ENCODE measurements at places on chromosomes 1 and 21.

GRCh38 chr1:159266832-159267231 lies 35.3 kb upstream of the FCER1A start:
- DNase-seq, result no peak

DNA sequence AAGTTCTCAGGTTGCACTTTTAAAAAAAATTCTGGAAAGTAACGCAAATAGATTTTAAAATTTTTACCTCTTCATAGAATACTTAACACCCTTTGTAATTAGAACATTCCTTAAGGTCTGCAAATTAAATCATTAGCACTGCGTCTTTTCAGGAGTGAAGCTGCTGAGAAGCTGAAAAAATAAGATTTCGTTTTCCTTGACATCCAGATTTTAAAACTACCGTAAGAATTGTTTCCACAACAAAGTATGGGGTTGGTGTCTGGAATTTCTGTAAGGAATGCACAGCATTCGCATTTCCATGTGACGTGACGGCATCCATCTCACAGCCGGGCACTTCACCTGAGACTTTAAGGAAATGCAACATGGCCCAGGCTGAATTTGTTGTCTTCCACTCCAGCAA lies 76.3 kb upstream of the COX20 start:
- no peak for DNase-seq

DNA sequence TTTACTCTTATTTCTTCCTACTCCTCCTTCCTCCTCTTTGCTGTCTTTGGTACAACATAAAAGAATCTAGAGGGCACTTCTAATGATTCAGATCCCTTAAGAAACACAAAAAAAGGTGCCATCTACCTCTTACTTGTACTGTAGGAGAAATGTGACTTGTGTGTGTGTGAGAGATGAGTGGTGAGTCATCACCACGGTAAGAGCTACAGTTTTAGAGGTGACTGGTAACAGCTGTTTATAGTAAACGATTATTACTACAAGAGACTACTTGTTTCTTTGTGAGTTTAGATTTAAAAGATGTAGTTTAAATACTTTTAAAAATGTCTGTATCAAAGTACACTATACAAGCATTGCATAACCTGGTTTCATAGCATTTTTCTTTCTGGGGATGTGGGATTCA lies 40.4 kb downstream of the SLC35D1 start:
- no peak for DNase-seq

DNA sequence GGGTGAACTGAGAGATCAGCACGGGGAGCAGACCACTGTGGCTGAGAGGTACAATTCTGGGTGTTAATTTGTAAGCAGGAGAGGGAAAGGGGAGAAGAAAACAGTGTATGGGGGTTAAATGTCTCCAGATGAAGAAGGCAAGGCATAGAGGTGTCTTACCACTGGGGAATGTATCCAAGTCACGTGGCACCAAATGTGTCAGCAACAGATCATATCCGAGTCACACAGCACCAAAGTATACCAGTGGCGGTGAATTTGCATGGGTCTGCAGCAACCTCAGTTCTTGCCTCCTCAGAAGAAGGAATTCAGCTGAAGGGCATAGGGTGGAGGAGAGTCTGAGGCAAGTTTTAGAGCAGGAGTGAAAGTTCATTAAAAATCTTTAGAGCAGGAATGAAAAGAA lies 21.2 kb upstream of the SYCP1 start:
- no peak for DNase-seq

GRCh38 chr1:71522721-71523120 lies 441.9 kb upstream of the ZRANB2 start:
- no peak for DNase-seq

DNA sequence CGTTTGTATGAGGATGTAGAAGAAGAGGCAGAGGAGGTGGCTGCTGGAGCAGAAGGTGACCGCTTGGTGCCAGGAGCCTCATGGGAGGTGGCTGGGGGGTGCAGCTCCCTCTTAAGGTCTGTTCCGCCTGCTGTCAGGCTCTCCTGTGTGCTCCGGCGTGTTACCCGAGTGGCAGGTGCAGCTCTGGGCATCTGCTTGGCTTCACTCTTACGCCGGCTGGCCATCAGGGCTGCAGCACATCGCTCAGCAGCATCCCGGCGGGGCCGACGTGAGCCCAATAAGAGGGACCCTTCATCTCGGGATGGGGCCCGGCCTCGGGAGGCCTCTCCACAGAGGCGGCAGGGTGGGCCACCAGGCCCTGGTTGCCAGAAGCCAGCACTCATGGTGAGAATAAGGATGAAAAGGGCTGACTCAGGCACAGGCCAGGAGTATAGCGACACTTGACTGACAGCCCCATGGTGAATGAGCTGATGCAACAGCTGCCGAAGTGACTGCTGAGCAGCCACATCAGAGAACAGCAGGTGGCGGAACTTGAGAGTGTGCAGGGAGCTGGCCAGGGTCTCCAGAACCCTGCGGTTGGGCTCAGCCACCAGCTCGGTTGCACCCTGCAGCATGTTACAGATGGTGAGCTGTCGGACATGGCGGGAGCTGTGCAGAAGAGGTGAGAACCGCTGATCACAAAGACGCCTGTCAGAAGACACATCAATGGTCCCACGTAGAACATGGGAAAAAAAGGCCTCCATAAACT lies 17.5 kb downstream of the LRRC41 start:
- DNase-seq, result peak; percentile 72

- DNase-seq, result no peak
These were observed 89.3 kb downstream of the EBNA1BP2 start for GRCh38 chr1:43082740-43083139.

DNA sequence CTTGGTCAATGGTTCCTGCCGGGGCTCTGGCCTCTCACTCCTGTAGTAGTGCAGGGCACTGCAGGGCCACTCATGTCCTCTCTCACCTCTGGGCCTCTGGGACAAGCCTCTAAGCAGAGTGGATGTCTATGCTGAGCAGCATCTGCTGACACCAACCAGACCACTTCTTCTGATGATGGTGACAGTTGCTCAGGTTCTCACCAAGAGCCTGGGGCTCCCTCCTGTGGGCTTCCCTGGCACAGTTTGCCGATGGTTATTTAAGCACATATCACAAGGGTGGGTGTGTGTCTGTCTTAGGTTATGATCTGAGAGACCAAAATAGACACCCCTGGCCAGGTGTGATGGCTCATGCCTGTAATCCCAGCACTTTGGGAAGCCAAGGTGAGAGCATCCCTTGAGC lies 17.4 kb upstream of the GPR137B start:
- DNase-seq, result no peak

- DNase-seq, result no peak
These were observed 5.2 kb downstream of the IFI6 start for GRCh38 chr1:27666791-27667254.

DNA sequence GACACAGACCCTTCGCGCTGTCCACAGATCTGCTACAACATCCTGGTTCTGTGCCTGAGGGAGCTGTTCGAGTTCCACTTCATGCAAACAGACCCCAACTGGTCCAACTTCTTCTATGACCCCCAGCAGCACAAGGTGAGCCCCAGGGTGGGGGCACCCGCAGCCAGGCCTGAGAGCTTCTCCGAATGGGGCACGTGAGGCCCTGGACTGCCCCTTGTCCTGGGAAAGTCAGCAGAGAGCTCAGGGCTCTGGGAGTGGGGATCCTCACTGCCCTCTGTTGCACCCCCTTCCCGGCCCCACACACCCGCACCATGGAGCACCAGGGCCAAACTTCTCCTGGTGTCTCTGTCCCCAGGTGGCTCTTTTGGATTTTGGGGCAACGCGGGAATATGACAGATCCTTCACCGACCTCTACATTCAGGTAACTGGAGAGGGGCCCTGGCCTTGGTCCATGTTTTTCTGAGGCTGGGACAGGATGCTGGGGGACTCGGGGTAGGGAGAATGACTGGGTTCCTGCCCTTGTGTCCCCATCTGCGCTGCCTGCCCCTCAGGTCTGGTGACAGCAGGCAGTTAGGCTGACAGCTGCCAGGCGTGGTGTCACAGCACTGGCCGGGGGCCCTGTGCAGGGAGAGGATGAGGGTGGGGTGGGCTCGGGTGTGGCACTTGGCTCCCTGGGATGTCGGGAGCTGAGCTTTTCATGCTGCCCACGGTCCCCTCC lies 44.6 kb downstream of the COQ8A start:
- no peak for DNase-seq

- peak; percentile 55 for DNase-seq
These were observed 61.0 kb downstream of the IER5 start for GRCh38 chr1:181149326-181150125.

GRCh38 chr1:22489823-22490222 lies 38.2 kb downstream of the ZBTB40 start:
- no peak for DNase-seq

DNA sequence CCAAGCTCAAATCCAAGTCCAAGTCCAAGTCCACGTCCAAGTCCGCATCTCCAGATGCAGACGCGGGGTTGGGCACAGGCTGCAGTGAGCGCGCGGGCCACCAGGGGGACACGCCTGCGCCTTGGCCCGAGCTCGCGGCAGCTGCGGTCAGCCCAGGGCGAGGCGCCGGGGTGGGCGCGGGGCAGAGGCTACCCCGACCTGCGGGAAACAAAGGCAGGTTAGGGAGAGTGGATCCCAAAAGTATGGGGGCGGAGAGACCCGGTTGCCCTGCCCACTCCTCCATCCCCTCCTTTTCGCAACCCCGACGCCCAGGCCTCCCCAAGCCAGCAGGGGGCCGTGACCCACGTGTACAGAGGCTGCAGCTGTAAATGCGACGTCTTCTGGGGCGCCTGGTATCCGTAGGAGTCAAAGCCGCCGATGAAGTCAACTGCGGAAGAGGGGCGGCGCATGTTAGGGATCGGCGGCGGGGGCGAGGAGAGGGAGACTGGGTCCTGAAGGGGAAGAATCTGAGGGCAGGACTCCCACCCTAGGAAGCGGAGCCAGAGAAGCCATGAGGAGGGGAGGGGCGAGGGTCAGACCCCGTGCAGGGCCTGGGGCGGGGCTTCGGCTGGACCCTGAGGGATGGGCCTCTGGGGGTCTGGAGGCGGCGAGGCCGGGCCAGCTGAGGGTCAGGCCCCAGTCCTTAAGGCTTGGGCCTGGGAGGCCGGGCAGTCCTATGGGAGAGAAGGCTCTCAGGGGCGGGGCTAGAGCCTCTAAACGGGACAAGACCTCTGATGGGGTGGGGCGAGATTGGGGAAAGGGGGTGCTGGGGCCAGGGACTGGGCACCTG lies 58.0 kb downstream of the NKAIN1 start:
- peak; percentile 54 for DNase-seq

DNA sequence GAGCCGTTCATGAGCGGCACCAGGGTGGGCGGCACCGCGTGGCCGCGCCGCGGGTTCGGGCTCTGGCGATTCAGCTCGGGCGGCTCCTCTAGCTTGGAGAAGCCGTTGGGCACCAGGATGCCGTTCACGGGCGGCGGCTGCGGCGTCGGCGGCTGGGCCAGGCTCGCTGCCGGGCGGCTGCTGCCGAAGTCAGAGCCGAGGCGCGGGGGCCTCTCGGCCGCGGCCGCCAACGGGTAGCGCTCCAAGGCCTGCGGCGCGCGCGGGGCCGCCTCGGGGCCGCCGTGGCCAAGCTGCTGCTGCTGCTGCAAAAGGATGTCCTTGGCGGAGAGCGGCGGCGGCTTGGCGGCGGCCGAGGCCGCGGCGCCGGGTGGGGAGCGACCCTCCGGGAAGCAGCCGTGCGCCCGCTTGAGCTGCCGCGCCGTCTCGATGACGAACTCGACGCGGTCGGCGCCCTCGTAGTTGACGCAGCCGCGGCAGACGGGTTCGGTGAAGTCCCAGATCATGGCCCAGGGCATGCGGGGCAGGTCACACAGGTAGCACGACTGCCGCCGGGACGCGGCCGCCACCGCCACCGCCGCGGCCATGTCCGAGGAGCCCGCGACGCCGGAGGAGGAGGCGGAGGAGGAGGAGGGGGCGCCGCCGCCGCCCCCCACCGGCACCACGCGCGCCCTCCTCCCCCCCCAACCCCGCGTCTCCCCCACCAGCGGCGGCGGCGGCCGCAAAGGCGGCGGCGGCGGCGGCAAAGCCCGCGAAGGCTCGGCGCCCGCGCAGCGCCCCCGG lies 877 bp downstream of the IRF2BP2 start:
- DNase-seq, result peak; percentile 34

DNA sequence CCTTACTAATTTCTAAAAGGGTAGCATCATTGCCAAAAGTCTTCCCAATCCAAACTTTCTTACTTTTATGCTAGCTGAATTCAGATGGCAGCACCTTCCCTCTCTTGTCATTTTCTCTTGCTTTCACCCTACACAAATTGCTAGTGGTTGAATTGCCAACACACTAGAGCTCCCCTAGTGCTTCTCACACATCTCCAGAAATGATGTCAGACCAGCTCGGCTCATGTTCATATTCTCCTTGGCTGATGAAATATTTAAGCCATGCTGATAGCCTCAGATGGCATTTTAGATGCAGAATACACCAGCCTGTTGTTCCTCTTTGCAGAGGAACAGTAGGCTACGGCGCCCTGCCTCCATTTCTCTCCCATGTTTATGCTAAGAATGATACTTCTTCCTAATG lies 256.9 kb downstream of the PTBP2 start:
- no peak for DNase-seq

DNA sequence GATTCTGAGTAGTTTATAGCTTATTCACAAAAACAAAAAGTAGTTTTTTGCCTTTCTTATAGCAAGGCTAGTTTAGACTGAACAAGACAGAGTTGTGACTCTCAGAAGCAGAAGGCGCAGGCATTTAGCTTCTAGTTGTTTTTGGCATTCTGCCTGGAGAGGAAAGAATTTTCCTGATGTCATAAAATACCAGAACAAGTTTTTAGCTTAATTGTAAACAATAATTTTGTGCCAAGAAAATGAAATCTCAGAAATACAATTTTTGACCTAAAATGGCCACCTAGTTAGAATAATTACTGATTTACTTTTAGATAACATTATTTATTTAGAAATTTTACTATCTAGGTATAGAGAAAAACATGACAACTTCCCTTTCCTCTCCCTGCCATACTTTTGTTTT lies 1.0 kb downstream of the DNAJB4 start:
- DNase-seq, result no peak

- DNase-seq, result no peak
These were observed 29.4 kb downstream of the CLDN14 start for GRCh38 chr21:36450511-36450910.

DNA sequence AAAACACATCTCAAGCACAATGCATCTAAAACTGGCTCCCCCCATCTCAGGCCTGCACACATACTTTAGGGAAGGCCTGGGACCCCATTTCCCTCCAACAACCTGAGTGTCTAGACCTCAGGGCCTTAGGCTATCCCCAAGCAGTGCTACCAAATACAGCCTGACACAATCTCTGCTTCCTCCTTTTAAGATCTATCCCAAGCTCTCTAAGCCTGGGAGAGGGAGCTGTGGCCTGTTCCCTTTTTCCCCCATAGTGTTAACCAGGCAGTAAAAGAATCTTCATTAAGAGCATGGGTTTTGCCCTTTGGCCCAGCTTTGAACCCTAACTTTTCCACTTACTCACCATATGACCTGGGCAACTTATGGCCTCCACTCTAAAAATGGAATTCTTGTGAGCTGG lies 10.8 kb upstream of the COL8A2 start:
- DNase-seq, result no peak

Measured in NCI-H345 (cell line).